Stimulated activated CD4-positive, alpha-beta T cell treated with anti-CD3 and anti-CD28 coated beads, Interleukin-1b, Interleukin-23, amount 100 ng/mL, for 48 hours (primary cell): ENCODE measurements at places on chromosomes 5 and 9.

GRCh38 chr9:83473488-83473971 is 64.7 kb downstream of the FRMD3 start:
- no peak for DNase-seq

DNA sequence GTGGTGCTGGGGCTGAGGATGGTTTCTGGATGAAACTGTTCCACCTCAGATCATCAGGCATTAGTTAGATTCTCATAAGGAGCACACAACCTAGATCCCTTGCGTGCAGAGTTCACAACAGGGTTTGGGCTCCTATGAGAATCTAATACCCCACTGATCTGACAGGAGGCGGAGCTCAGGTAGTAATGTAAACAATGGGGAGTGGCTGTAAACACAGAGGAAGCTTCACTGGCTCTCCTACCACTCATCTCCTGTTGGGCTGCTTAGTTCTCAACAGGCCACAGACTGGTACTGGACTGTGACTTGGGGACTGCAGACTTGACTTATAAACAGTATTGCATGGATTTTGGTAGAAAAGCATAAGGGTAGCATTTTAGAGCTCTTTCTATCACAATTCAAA is 870.7 kb upstream of the CDH10 start:
- no peak for DNase-seq

DNA sequence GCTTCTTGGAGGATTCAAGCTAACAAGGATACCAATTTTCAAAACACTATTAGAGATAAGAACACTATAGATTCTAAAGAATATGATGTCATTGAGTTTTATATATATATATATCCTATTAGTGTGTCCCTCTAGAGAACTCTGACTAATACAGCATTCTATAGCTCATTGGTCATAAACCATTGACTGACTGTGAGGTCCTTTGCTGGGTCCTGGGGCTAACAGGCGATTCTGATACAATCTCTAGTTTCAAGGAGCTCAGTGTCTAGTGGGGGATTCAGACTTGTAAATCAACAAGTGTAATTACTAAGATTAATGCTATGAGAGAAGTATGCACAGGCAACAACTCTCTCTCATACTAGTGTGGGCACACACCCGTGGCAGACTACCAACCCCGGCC is 234.5 kb downstream of the DENND1A start:
- DNase-seq = no peak

- peak; percentile 42 for DNase-seq
Observed at GRCh38 chr5:178483620-178484019, 106.6 kb downstream of the COL23A1 start.

DNA sequence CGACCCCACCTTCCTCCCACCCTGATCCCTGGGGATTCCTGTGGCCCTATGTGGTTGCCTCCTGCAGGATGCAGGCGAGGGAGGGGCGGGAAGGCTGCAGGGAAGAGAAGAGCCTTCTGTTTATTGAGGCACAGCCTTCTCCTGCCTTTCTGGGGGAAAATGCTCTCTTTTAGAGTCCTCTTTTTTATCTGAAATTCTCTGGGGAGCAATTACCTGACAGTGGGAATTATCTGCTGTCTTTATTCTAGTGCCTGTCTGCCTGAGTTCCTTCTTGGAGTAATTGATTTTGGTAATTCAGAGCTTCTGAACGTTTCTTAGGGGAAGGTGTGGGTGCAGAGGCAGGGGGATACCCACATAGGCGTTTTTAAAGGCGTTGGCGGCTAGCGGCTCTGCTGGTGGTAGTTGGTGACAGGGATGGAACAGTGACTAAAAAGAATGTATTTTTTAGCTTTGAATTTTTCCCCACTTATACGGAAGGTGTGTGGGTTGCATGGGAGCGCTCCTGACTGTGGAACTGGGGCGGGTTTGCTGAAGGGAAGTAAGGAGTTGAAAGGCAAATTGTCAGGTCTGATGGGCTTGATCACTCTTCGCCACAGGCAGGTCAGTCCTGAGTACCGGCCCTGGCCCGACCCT is 35.2 kb upstream of the DAB2IP start:
- DNase-seq = no peak

DNA sequence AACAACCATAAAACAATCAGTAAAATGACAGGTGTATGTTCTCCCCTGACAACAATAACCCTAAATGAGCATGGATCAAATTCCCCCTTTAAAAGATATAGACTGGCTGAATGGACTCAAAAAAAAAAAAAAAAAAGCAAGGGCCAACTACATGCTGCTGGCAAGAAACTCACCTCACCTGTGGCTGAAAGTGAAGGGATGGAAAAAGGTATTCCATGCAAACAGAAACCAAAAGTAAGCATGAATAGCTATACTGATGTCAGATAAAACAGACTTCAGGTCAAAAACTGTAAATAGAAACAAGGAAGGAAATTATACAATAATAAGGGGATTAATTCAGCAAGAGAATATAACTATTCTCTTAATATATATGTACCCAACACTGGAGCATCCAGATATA is 54.2 kb upstream of the SSBP2 start:
- DNase-seq = no peak

- no peak for DNase-seq
Observed at GRCh38 chr5:153516504-153517240, 26.2 kb downstream of the GRIA1 start.

DNA sequence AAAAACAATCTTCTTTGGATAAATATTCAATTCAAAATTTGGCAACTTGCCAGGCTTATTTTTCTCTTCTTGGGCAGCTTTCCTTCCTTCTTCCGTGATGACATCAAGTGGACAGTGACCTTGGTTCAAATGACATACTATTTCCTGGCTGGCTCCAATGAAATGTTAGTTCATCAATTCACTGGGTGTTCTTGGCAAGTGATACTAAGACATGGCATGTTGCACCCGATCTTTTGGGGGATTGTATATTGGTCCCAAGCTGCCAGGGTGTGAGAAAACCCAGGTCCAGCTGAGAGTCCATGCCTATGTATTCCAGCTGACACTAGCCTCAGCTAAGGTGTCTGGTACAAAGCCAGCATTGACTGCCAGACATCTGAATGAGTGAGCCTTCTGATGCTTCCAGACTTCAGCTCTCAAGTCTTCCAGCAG is 252.9 kb downstream of the MAT2B start:
- DNase-seq = no peak

GRCh38 chr9:23542438-23542837 is 283.6 kb downstream of the ELAVL2 start:
- no peak for DNase-seq

DNA sequence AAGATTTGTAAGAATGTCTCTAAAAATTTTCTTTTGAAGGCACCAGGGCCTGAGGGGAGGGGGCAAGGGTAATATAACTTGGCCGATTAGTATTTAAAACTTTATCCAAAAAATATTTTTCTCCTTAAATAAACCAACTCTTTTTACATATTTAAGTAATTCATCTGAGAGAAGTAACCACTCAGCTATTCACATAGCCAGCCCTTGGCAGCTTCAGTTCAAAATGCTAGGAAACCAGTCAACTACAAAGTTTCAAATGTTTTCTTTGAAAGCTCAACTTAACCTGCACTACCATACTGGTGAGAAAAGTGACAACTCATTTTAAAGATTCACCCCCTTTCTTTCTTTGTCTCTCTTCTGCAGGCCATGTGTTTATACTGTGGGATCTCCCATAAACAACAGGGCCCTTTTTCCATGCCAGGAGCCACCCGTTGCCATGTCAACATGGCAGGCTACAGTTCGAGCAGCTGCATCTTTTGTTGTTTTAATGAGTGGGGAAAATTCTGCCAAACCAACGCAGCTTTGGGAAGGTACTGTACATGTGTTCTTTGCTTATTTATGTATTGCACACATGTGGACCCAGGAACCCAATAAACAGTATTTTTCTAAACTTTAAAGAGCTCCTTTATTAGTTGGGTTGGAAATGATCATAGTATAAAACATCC is 46.3 kb downstream of the AOPEP start:
- DNase-seq = no peak
